ENCODE measurements at places on chromosomes 2 and 18. TPM values are rescaled to one million over a fixed set of nuclear protein-coding genes. Genes with fewer than 3 reads are reported as not detected.

DNA sequence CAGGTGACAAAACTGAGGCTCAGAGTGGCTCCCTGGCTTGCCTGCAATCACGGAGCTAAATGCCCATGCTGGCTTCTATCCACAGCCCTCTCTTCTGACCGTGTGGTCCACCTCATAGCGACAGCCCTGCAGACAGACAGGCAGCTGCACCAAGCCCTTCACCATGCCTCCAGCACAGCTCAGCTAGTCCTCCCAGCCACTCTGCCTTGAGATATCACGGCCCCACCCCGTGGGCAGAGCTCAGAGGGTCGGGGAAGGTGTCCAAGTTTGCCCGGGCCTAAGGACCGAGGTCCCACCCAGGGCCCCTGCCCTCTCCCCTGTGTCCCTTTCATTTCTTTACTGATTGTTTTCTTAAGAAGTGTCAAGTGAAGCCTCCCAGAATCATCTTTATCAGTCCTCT lies 128.2 kb upstream of the GLI2 start:
- no peak for DNase-seq

OTX1 gene
- not detected for total RNA-seq

IL18R1 gene
- total RNA-seq: 1.3 TPM

- peak; percentile 64 for DNase-seq
Measured at GRCh38 chr2:109736177-109736827, 57.8 kb upstream of the RGPD5 start.

DNA sequence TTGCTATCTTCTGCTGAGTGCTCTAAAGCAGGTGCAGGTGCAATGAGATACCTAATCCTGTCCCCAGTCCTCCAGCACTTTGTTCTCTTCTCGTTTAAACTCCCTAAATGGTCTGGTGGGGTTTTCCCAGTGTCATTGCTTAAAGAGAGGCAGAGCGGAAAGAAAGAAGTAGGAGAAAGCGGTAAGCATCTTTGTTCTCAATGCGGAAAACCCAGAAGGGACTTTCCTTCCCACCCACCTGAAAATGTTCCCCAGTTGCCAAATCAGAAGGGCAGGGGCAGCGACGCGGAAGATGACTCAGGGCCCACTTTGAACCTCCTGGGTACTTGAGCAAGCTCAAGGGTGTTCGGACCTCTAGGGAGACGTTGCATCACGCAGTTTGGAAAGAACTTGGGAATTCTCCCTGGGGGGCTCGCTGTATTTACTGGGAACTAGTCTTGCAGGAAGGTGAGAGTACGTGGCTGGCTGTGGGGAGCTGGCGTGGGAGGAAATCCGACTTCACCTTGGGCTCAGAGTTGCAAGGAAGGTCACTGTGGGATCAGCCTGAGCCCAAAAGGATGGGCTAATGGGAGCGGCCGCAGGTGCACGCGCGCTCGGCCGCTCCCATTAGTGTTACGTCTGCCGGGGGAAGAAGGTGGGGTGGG lies 589 bp upstream of the SGPP2 start:
- no peak for DNase-seq

DNA sequence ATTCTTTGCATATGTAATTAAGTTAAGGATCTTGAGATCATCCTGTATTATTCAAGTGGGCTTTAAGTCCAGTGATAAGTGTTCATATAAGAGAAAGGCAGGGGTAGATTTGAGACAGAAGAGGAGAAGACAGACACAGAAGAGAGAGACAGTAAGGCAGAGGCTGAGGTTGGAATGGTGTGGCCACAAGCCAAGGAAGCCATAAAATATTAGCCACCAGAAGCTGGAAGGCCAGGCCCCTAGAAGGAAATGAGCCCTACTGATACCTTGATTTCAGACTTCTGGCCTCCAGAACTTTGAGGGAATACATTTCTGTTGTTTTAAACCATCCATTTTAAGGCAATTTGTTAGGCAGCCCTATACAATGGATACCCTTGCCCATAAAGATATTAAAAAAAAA lies 66.9 kb upstream of the DLX2 start:
- DNase-seq: no peak

DNA sequence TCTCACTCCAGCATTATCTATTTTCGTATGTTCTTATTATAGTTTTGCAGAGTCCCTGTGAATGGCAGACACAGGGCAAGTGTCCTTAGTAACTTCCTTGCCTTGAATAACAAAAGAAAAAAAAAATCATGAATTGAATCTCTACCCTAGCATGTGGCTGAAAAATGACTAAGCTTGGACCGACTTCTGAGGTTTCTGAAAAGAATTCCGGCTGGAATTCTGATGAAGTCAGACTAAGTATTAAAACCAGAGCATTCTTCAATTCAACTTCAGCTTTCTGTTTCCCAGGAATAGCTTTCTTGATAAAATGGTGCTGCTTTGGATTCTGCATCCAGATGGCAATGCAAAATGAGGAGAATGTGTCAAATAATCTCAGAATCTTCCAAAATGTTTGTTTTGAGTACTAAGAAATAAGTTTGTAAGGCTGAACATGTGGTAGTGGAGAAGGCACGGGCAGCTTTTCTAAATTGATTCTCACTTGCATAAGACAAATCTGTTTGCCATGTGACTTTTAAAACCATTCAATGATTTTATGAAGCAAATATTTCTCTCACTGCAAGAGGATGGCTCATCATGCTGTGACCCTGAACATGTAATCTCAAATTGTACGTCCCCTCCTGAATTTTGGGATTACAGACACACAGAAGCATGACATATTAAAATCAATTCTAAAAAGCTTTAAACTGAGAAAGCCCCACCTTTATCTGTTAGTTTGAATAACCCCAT lies 1462.8 kb upstream of the LRRTM1 start:
- DNase-seq: no peak

- peak; percentile 1 for DNase-seq
Measured at GRCh38 chr2:67895227-67895941, 167.4 kb downstream of the C1D start.

SPTBN1 gene
- total RNA-seq: 206 TPM

MEIS1 gene
- total RNA-seq: 96.9 TPM

GRCh38 chr2:77395011-77395410 lies 127.2 kb downstream of the LRRTM4 start:
- DNase-seq: no peak

Data from hematopoietic multipotent progenitor cell (in vitro differentiated cells).